ENCODE measurements at places on chromosomes 11 and 22.

GRCh38 chr11:113373306-113373705, 14.3 kb upstream of the ANKK1 start:
- no peak for DNase-seq

- DNase-seq: no peak
Observed at GRCh38 chr11:36608491-36609199, 10.6 kb upstream of the RAG2 start.

- DNase-seq: no peak
Observed at GRCh38 chr11:57871231-57871630, 109.6 kb downstream of the CTNND1 start.

DNA sequence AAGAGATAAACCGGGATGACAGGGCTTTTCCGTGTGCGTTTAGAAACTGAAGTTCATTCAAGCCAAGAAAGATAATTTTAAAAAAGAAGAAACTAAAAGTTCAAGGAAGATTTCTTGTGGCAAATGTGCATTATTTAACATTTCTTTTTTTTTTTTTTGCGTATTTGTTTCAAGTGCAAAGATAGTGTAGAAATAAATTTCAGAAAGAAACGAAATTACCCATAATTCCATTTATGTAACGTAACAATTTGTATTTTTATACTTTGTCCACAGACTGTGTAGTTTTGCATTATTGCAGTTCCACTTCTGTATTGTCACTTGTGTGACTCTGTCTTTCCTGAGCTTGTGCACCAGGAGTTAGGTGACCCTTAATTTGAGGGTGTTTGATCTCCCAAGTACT, 24.0 kb downstream of the SNAP29 start:
- DNase-seq: no peak
